ENCODE measurements at places on chromosomes 1 and 21. TPM values are rescaled to one million over a fixed set of nuclear protein-coding genes. Genes with fewer than 3 reads are reported as not detected.

Gene PLPPR4
- not detected for total RNA-seq

Gene FALEC
- total RNA-seq = not detected

Gene SPRR1B
- not detected for total RNA-seq

Gene ACTA1
- total RNA-seq = not detected

Gene CCDC27
- not detected for total RNA-seq

Gene AADACL3
- not detected for total RNA-seq

Gene LPAR3
- 0.16 TPM for total RNA-seq

Gene LIN28A
- total RNA-seq = not detected

Gene MMEL1
- total RNA-seq = not detected

Gene CFAP45
- total RNA-seq = 0.94 TPM

Gene AK5
- total RNA-seq = 7.9 TPM

Gene CLDN8
- total RNA-seq = not detected

Gene WDR64
- total RNA-seq = not detected

Measured in A549 treated with Mapracorat at 1 μM for 4 hours (cell line).